Fibroblast of lung (primary cell): ENCODE measurements at places on chromosomes 12 and 14. TPM values are rescaled to one million over a fixed set of nuclear protein-coding genes. Genes with fewer than 3 reads are reported as not detected.

TMEM120B gene
- total RNA-seq, result 6.2 and 8.6 TPM in 2 replicates

TRHDE gene
- total RNA-seq, result 5.9 and 7.3 TPM in 2 replicates

CDH24 gene
- 5.6 and 6.2 TPM in 2 replicates for total RNA-seq

BAZ1A gene
- 30.0 and 35.2 TPM in 2 replicates for total RNA-seq

ACAD10 gene
- total RNA-seq, result 16.2 and 19.8 TPM in 2 replicates

AGAP2 gene
- under 0.01 and 0.17 TPM in 2 replicates for total RNA-seq

DNA sequence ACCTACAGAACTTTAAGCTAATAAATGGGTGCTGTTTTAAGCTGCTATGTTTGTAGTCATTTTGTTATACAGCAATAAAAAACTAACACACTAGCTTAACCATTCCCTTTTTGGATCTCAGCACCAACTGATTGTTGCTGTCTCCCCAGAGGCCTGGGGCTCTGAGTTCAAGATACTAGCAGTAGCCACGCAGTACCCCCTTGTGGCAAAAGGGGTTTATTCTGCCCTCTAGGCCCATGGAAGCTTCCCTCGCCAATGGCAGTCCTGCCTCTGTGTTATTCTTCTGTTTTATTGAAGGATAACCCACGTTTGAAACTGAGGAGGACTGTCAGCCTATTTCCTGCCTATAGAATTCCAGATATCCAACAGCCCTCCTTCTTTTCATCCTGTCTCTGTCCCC lies 455.3 kb upstream of the ATP2B1 start:
- no peaks in the 10 kb centered on the region for H3K36me3 ChIP-seq
- H3K4me3 ChIP-seq, result no peak overlapping the region
- H3K27me3 ChIP-seq, result no peaks in the 10 kb centered on the region
- H3K27ac ChIP-seq, result no peak overlapping the region

- H3K4me1 ChIP-seq, result no peaks in the 10 kb centered on the region
- H3K27me3 ChIP-seq, result no peaks in the 10 kb centered on the region
- no peaks in the 10 kb centered on the region for H3K36me3 ChIP-seq
- no peak for DNase-seq
- no peak overlapping the region for H3K27ac ChIP-seq
These were observed 27.4 kb downstream of the SRRM4 start for GRCh38 chr12:119008691-119009221.

- no peak overlapping the region for H3K27ac ChIP-seq
- no peaks in the 10 kb centered on the region for H3K4me1 ChIP-seq
- H3K27me3 ChIP-seq, result no peaks in the 10 kb centered on the region
- no peak overlapping the region for H3K4me3 ChIP-seq
- DNase-seq, result no peak
These were observed 305.3 kb downstream of the LRIG3 start for GRCh38 chr12:58615047-58615446.

GRCh38 chr14:23478109-23478759 lies 8.7 kb downstream of the NGDN start:
- no peaks in the 10 kb centered on the region for H3K4me1 ChIP-seq
- peaks cover 6% of the 10 kb centered on the region for H3K36me3 ChIP-seq
- peak; percentile 75 for DNase-seq
- no peak overlapping the region for H3K4me3 ChIP-seq
- no peak overlapping the region for H3K27ac ChIP-seq

GRCh38 chr12:129903092-129903945 lies 506 bp downstream of the TMEM132D start:
- H3K27ac ChIP-seq, result no peak overlapping the region
- no peaks in the 10 kb centered on the region for H3K4me1 ChIP-seq
- H3K27me3 ChIP-seq, result no peaks in the 10 kb centered on the region
- no peak overlapping the region for H3K4me3 ChIP-seq

GRCh38 chr12:41795910-41796309 lies 348.8 kb downstream of the GXYLT1 start:
- no peak for DNase-seq
- no peaks in the 10 kb centered on the region for H3K27me3 ChIP-seq
- no peaks in the 10 kb centered on the region for H3K4me1 ChIP-seq
- no peak overlapping the region for H3K4me3 ChIP-seq
- no peaks in the 10 kb centered on the region for H3K36me3 ChIP-seq

DNA sequence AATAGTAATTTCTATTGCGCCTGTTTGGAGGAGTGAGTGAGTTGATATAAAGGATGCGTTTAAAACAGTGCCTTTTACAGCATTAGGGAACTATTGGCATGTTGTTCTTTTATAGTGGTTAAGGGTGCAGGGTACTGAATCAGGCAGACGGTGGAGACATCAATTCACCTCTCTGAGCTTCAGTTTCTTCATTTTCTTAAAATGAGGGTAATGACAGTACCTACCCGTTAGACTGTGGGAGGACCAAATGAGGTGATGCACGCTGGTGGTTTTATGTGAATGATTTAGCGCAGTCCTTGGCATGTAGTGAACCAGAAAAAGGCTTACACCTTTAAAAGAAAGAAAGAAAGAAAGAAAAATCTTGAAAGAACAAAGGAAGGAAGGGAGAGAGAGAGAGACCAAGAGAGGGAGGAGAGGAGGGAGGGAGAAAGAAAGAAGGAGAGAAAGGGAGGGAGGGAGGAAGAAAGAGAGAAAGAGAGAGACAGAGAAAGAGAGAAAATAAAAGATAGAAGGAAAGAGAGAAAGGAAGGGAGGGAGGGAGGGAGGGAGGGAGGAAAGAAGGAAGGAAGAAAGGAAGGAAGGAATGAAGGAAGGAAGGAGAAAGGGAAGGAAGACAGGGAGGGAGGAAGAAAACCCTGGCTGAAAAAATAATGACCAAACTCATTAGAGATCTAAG lies 22.2 kb upstream of the CCND2 start:
- no peaks in the 10 kb centered on the region for H3K4me1 ChIP-seq
- H3K27ac ChIP-seq, result no peak overlapping the region
- no peak overlapping the region for H3K4me3 ChIP-seq
- no peak for DNase-seq

DNA sequence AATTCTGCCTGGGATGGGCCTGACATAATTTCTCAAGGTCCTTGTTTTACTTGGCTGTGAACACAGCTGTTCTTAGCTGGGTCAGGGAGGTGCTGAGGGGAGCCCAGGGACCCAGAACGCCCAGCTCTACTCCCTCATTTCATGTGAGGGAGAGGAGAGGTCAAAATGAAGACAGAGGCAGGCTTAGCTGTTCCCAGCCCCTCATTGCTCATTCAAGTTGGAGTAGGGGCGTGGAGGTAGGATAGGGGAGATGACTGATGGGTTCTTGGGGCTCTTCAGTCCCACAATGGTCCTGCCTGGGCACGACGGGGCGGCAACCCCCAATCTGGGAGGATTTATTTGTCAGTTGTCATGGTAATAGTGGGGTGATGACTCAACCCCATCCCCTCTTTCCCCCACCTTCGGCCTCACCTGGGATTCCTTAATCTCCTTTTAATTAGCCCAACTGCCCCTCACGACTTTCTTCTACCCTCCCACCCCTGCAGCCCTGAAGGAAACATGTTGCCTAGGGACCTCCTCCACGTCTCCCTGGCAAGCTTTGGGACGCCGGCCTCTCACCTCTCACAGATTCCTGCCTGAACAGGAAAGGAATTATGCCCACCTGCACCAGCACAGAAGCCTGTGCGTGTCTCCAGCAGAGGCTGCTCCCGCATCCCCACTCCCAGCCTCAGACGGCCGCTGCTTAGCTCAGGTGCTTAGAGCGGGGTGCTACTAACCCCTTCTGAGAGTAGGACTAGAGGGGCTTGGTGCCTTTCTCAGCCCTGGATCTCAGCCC lies 10.2 kb downstream of the SPRYD3 start:
- H3K27ac ChIP-seq, result no peak overlapping the region
- H3K27me3 ChIP-seq, result no peaks in the 10 kb centered on the region
- DNase-seq, result no peak
- H3K4me3 ChIP-seq, result no peak overlapping the region

DNA sequence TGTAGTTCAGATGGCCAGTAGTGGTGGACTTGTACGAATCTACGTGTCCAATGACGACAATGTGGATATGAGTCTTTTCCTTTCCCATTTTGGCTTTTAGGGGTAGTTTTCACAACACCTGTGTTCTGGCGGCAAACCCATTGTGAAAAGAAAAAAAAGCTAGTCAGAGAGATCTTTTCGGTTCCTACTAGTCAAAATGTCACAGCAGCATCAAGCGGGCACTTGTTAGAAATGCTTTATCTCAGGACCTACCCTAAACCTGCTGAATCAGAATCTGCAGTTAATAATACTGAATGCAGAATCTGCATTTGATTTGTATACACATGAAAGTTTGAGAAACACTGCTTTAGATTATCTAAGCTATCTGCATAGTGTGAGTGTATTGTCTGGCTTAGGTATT lies 18.3 kb downstream of the AEBP2 start:
- no peak overlapping the region for H3K27ac ChIP-seq
- H3K27me3 ChIP-seq, result no peaks in the 10 kb centered on the region
- H3K4me3 ChIP-seq, result no peak overlapping the region

DNA sequence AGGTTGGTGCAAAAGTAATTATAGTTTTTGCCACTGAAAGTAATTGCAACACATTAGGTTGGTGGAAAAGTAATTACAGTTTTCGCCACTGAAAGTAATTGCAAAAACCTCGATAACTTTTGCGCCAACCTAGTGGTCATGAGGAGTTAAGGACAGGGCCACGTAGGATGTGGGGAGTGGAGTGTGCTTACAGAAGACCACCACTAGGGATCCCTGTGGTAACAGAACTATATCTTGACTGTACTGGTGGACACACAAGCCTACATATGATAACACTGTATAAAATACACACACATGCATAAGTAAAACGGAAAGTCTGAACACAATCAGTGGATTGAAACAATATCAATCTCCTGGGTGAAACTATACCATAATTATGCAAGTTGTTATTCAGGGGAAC lies 187.4 kb upstream of the ABCD2 start:
- H3K4me1 ChIP-seq, result no peaks in the 10 kb centered on the region
- no peaks in the 10 kb centered on the region for H3K36me3 ChIP-seq
- DNase-seq, result no peak
- H3K27ac ChIP-seq, result no peak overlapping the region
- H3K4me3 ChIP-seq, result no peak overlapping the region
